Heart left ventricle (tissue), 16 donors: ENCODE measurements at places on chromosomes 5 and 9.

DNA sequence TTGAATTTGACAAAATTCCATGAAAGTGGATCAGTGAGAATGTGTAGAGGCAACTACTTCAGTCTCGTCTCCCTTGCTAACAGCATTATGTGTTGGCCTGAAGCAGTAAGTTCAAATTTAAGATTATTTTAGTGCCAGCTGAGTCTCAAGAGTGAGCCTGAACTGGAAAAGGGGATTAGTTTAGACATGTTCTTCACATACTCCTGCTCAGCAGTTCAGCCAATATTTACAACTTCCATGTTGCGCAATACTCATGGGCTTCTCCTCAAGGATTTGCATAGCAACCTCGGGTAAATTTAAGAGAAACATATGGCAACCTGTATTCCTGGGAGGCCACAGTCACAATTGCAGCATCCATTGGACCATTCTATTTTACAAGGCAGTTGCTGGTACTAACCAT is 553.8 kb downstream of the PTPRD start:
- DNase-seq: no peak

DNA sequence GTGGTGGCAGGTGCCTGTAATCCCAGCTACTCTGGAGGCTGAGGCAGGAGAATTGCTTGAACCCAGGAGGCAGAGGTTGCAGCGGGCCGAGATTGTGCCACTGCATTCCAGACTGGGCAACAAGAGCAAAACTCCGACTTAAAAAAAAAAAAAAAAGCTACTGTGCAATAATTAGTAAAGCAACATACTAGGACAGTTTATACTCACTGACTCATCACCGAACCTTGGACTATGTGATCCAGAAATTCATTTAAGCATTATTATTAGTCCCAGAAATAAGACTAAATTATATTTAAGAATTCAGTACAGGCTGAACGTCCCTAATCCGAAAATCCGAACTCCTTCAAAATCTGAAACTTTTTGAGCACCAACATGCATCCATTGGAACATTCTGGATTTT is 37.8 kb downstream of the GOLPH3 start:
- no peak for DNase-seq

- peak; percentile 58 for DNase-seq
Measured at GRCh38 chr9:4741365-4742089, 525 bp upstream of the AK3 start.

- DNase-seq: peak; percentile 43
Measured at GRCh38 chr9:14400658-14400995, 86.7 kb upstream of the NFIB start.

DNA sequence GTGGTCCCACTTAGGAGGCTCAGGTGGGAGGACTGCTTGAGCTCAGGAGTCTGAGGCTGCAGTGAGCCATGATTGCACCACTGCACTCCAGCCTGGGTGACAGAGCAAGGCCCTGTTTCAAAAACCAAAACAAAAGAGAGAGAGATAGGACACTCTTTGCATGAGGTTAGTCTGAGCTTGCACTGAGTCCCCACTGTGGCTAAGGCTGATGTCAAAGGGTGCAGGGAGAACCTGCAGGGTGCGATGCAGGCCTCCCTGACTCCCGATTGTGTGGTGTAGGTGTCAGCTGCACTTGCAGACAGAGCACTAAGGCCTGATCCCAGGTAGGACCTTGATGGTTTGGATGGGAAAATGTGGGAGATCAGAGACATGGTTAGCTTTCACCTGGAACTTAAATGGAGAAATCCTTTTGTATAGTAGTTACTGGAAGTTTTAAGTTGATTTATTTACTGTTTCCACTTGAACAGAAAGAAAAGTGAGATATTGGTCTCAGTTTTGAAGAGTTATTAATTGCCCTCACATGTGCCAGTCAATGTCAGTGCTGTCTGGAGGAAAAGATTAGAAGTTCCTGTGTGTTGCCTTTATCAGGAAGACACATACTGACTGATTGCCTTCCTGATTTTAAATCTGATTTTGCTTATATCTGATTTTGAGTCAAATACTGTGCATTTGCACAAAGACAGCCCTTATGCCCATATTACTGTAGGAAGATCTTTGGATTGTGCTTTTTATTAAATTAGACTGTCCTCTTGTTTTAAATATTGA is 260.0 kb downstream of the MAST4 start:
- no peak for DNase-seq

- no peak for DNase-seq
Measured at GRCh38 chr9:70415476-70415875, 1.0 kb upstream of the KLF9 start.

GRCh38 chr9:137115394-137116026 is 977 bp upstream of the DPP7 start:
- DNase-seq: no peak

DNA sequence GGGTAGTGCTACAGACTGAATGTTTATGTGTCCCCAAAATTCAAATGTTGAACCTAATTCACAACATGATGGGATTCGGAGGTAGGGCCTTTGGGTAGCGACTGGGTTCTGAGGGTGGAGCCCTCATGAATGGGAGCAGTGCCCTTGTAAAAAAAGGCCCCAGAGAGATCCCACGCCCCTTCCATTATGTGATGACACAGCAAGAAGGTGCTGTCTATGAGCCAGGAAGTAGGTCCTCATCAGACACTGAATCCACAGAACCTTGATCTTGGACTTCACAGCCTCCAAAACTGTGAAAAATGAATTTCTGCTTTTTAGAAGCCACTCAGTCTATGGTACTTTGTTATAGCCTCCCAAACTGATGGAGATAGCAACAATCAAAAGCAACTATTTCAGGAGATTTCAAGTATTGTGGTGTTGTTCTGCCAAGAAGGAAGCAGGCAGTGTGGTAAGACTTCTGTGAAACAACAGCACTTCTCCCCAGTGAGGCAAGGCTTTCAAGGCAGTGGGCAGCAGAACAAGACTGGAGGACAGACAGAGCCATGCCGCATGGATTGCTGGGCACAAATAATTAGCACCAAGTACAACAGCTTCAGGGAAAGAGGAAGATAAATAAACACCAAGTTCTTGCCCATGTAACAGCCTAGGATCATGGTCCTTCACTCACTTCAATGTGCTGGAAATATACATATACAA is 76.1 kb downstream of the OR2K2 start:
- no peak for DNase-seq

- DNase-seq: no peak
Measured at GRCh38 chr9:89440046-89440445, 57.9 kb downstream of the SEMA4D start.

- no peak for DNase-seq
Measured at GRCh38 chr9:69093471-69094103, 58.0 kb downstream of the FXN start.

DNA sequence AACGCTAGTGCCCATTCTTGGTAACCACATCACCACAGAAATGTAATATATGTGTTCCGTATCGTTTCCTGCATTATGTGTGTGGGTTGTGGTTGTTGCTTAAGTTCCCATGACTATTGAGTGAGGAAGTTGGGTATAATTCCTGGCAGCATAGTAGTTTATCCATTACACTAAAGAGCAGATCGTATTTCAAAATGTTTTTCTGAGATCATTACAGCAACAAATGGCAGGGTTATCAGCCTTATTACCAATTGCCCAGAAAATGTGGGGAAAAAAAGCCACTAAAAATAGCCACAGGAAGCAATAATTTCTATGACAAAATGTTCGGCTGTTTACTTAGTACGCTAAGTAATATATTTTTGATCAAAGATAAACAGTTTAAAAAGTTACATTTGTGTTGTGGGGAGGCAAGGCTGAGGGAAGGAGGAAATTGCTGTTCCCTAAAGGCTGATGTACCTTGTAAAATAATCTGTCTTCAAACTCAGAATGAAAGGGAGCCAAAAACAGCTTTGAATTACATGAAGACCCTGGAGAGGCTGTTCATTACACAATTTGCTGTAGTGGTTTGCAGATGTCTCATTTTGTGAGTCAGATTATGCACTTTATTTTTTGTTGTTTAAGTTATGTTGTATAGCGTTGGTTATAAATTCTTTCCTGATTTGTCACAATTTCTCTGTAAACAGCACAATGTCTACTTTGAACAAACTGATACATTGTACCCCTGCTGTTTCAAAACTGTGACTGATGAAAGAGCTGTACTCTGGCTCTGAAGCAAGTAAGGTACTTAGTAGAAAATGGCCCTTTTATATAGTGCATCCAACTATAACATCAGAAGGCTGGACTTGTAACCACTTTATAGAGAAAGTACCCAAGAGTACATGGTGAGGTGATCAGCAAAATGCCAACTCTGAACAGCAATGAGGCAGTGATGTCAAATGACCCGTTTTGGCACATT is 1028.5 kb downstream of the NR2F1-AS1 start:
- no peak for DNase-seq

GRCh38 chr5:114317751-114318150 is 44.1 kb upstream of the KCNN2 start:
- DNase-seq: no peak

GRCh38 chr9:103991698-103992097 is 102.4 kb upstream of the SMC2 start:
- DNase-seq: no peak

DNA sequence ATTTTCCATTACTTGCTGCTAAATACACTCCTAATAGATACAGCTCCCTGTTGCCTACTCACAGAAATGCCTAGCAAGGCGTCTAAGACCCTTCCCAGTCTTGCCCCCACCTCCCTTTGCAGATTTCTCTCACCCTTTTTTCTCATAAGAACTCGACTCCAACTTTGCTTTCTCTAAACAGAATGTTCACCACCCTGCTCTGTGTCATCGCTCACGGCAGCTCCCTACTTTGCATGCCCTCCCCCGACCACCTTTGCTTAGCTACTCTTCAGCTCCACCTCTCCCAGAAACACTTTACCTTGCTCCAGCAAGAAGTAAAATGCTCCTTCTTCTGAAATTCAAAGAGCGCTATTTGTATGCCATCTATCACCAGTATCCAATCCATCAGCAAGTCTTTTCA is 15.2 kb upstream of the PPP1R2B start:
- DNase-seq: no peak

DNA sequence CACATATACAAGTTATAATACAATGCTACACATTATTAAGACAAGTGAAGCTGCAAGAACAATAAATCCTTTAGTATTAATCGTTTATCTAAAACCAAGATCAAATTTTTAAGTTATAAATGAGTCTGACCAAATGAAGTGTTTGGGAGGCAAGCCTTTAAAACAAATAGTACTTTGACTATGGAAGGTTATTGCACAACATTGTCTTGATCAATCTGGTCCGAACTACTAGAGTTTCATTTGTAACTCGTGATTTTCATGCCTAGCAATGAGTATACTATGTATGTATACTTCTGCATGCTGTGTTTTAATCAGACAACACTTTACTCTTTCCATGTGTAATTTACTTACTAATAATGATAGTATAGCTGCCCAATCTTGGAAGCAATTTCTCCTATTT is 87.2 kb upstream of the GOLGA1 start:
- no peak for DNase-seq

DNA sequence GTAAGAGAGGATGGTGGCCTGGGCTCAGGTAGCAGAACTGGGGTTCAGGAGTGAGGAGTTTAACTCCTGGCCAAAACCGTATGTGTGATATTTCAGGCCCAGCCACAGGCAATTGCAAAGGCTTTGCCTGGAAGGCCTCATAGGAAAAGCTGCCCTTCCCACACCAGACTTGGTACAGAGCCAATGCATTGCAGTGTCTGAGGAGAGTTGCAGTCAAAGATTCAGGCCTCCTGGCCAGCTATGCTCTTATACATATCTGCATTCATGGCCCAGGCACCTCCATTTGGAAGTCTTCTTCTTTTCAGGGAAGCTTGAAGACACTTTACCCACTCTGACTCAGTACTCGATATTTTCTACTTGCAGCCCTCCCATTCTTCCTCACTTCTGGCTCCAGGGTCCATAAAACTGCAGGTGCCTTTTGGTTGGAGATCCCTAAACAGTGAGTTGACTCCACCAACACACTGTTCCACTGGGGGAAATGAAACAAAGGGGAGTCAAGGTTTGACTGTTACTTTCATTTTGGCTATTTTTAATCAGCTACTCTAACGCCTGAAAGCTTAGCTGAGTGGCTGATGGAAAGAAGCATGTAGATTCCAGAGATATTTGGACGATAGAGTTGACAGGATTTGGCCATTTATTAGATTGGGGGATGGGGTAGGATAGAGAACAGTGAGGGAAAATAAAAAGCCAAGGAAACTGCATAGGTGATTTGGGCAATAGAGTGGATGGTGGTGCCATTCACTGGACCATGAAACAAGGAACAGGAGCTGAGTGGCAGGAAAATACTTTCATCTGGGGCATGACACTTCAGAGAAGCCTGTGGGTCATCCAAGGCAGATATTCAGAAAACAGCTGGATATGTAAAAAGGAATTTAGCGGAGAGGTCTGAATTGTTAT is 30.6 kb upstream of the IL33 start:
- DNase-seq: peak; percentile 21

GRCh38 chr9:136748666-136749611 is 614 bp upstream of the LCN6 start:
- peak; percentile 83 for DNase-seq

DNA sequence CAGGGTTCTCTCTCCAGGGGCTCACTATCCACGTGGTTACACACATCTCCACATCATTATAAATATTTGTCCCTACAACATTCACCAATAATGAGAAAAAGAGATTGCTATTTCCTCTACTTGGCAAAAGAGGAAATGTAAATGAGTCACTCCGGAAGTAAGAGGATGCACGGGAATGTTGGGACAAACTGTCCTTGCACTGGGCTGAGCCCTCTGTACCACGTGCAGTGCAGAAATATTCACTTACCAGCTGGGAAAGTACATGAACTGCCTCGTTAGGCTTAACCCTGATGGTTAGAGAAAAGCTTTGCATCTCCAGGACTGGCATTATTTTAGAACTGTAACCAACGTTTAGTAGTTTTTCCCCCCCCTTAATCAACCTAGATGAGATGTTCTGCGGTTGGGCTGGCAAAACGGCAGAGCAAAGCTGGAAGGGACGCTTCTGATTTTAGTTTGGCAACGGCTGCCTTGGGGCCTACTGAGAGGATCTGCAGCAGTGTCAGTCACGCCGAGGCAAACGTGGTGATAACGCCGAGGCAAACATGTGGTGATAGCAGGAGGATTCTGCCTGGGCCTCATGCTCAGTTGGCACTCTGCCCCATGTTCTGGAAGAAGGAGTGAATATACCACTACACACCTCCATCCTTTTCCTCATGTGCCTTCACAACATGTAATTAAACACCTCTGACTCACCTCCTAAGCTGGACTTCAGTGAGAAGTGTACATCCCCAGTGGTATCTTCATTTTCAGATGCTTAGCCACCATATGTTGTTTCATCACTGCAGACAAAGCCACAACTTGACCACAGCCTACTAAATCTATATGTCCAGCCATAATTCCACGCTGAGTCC is 661.4 kb upstream of the KLF4 start:
- DNase-seq: peak; percentile 63

DNA sequence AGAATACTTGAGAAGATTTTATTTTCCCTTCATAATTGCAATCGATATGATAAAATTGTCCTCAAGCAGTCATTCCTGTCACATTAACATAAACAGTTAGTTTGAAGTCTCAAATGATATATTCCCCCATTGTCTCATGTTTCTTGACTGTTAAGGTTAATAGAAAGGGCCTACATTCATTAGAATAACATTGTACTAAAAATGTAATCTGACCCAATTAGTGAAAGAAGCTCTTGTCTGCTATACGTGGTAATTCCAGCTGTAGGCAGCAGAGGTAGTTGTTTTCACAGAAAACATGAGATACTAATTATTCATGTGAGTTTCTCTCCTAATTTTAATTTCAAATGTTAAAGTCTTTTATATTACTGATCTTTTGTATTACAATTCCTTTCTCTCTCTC is 25.9 kb upstream of the AP3B1 start:
- no peak for DNase-seq
